Activated naive CD4-positive, alpha-beta T cell treated with anti-CD3 and anti-CD28 coated beads, Interleukin-2, amount 10 ng/mL, durations not matched to agents 7 days and 5 days (primary cell): ENCODE measurements at places on chromosomes 5 and 9.
A peak's percentile ranks its signal among the peaks of the same experiment; 100 is the strongest.

DNA sequence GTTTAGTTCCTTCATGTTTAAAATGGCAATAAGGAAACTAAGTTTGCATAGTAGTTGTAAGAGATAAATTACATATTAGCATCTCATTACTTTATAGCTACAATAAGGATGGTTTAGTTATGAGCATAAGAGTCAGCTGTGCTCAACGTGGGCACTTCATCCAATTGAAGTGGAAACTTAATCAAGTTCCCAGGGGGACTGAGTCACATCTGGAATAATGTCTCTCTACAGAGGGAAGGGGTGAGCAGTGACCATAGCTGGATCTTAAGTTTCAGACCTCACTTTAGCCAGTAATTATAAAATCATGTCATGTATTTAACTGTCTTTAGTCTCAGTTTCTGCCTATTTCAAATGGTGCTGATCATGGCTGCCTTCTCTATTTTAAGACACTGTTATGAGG is 36.8 kb upstream of the FAM240B start:
- no peak for DNase-seq

DNA sequence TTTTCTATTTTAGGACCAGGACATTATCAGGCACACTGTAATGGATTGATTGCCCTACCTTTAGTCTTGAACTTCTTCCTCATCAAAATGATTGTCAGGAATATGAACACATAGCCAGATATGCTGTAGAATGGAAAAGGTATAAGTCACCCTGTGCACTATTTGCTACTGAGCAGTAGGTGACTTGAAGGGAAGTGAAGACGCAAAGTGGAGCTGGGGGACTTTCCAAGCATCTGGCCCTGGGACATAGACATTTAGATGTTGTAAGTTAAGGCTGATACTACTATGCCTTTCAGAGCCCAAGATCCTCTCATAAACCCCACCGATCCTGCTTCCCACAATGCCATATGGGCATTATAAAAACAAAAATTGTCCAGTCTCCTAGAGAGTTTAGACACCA is 174.5 kb downstream of the DOCK8 start:
- no peak for DNase-seq

GRCh38 chr9:98940276-98940675 is 3.4 kb upstream of the COL15A1 start:
- DNase-seq = no peak

DNA sequence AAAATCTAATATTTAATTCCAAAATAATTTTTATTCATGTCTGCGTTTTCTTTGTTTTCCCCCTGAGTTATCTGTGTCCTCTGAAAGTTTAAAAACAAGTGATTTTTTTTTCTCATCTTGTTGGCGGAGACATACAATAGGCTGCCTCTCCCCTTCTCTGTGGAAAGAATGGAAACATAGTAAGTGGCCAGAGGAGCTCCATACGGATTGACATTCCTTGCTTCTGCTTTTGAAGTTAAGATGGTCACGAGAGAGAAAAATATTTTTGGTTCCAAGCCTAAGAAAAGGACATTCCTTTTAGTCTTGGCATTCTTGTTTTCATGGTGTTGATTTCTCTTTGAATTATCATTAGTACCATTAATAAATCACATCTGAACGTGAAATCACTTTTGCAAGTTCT is 28.3 kb downstream of the ZNF462 start:
- no peak for DNase-seq

DNA sequence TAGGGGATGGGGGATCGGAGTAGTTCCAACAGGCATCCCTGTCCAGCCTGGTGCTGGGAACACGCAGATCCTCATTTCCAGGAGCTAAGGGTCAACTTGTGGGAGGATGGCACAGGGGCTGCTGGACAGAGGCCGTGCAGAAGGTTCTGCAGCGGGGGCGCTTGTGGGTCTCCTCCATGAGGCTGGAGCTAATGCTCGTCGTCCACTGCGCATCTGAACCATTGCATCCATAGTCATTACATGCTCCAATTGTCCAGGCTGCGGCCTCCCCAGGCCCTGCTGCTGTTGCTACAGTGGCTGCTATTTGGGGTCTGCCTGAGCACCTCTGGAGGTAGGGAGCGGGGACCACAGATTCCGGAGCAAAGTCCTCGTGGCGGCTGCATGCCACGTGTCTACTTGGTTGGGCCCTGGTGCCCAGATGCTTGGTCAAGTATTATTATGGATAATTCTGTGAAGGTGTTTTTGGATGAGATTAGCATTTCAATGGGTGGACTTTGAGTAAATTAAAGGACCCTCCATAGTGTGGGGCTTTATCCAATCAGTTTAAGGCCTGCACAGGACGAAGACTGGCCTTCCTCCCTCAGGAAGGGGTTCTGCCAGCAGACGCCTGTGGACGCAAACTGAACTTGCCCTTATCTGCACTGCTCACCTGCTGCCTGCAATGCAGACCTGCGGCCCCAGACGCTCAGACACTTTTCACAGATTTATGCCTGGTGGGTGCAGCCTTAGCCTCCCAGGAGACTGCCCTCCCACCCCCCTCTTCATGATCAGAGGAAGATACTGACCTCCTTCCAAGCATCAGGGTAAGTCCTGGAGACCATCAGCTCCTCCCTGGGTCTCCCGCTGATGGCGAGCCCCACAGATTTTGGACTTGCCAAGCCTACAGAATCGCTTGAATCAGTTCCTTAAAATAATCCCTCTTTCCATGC is 127.5 kb upstream of the IRX4 start:
- DNase-seq = no peak

DNA sequence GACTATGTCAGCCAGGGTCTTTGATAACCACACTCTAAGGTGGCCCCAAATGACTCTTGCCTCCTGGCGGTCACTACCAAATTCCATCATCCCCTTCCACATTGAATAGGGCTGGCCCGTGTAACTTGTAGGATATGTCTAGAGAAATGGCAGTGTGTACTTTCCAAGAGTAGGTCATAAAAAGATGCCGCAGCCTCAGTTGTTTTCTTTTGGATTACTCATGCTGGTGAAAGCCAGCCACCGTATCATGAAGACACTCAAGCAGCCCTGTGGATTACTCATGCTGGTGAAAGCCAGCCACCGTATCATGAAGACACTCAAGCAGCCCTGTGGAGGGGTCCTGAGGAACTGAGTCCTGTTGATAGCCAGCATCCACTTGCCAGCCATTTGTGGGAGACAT is 172.0 kb upstream of the TBC1D2 start:
- no peak for DNase-seq

- DNase-seq = no peak
Observed at GRCh38 chr5:78720997-78721396, 72.4 kb upstream of the LHFPL2 start.

DNA sequence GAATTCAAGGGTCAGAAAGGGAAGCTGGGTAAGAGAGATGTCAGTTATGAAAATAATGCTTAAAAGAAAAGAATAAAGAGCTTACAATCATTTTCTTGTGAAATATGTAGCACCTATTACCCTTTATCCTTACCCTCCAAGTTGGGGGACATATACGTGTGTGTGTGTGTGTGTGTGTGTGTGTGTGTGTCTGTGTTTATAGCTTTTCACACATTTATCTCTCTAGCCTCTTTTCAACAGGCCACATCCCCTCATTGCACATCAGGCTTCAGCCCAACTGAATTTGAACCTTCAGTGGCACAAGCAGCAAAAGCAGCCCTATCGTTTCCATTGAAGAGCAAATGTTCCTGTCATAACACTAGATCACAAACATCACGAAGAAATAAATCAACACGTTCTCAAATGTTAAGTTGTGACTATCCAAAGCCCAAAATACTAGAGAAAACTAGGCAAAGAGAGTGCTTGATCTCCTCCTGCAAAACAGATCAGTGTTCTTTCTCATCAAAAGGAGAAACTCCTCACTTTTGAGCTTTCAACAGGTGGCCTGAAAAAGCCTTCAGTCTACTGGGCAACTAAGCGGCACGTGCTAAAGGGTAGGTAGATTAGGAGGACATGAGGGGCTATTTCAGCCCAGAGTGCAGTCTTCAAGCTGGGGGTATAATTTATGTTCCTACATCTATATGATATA is 416.4 kb downstream of the EFNA5 start:
- DNase-seq = no peak

- no peak for DNase-seq
Observed at GRCh38 chr5:32420506-32420905, 24.0 kb downstream of the ZFR start.

DNA sequence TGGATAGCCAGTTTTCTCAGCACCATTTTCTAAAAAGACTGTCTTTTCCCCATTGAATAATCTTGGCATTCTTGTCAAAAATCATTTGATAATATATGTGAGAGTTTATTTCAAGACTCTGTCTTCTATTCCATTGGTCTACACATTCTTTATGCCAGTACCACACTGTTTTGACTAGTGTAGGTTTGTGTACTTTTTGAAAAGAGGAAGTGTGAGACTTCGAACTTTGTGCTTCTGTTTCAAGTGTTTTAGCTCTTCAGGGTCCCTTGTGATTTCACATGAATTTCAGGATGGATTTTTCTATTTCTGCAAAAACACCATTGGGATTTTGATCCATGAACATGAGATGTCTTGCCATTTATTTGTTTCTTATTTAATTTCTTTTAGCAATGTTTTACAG is 78.5 kb upstream of the ALDH1A1 start:
- DNase-seq = no peak

- peak; percentile 82 for DNase-seq
Observed at GRCh38 chr9:121550569-121551512, 51.2 kb upstream of the GGTA1 start.
